ENCODE measurements at places on chromosomes 1 and 21. TPM values are rescaled to one million over a fixed set of nuclear protein-coding genes. Genes with fewer than 3 reads are reported as not detected.

- H3K27ac ChIP-seq, result no peak overlapping the region
- H3K36me3 ChIP-seq, result no peaks in the 10 kb centered on the region
- no peak for DNase-seq
- H3K4me3 ChIP-seq, result no peak overlapping the region
- H3K27me3 ChIP-seq, result no peaks in the 10 kb centered on the region
Observed at GRCh38 chr1:219555806-219556205, 57.1 kb downstream of the ZC3H11B start.

DNA sequence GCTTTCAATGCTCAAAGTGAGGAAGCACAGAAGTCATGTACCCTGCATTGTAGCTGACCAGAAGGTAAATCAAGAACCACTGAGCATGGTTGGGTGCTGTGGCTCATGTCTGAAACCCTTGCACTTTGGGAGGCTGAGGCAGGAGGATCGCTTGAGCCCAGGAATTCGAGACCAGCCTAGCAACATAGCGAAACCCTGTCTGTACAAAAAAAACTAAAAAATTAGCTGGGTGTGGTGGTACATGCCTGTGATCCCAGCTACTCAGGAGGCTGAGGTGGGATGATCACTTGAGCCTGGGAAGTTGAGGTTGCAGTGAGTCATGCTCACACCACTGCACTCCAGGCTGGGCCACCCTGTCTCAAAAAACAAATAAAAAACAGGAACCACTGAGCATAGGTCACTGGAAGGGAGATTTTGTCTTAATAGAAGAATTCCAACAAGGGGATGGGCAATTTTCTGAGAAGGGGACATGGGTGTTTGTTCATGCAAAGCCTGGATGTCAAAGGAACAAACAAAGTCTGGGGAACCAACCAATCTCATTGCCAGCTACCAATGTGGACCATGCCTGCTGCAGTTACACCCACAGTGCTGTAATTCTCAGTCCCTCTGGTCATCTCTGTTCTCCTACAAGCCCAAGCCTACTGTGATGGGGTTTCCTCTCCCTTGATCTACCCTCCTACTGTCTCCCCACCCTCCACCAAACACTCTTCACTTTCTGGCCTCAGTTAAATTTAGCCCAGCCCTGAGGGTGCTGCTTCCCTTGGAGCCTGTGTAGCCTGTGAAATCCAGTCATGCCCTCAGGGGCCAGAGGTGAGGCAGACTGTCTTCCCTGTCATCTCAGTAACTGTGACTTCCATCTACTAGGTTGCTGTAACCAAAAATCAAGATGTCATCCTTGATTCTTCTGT, 47.9 kb downstream of the ELF3 start:
- no peaks in the 10 kb centered on the region for H3K36me3 ChIP-seq
- no peak overlapping the region for H3K4me3 ChIP-seq

DNA sequence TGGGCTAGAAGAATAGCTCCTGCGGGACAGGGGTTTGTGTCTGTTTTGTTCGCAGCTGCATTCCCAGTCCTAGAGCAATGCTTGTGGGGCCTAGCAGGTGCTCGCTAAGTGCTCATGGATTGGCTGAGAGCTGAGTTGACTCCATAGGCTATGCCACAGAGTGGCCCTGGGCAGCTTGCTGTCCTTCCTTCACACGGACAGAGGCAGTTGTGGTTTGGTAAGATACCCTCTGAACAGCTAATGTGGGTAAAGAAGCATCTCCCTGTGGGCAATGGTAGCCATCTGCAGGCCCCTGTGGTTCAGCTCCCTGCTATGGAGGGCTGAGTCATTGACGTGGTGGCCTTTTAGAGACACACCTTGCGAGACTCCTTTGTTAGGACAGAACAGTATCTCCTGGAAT, 23.5 kb upstream of the LBR start:
- no peaks in the 10 kb centered on the region for H3K36me3 ChIP-seq
- no peak overlapping the region for H3K4me3 ChIP-seq
- no peaks in the 10 kb centered on the region for H3K27me3 ChIP-seq
- DNase-seq, result no peak
- no peak overlapping the region for H3K27ac ChIP-seq
- peaks cover 18% of the 10 kb centered on the region for H3K4me1 ChIP-seq

- DNase-seq, result no peak
- peak overlapping the region; percentile 69 for H3K27ac ChIP-seq
- no peaks in the 10 kb centered on the region for H3K36me3 ChIP-seq
- H3K4me1 ChIP-seq, result peaks cover 28% of the 10 kb centered on the region
Observed at GRCh38 chr21:46325073-46325912, 1.3 kb downstream of the PCNT start.

DNA sequence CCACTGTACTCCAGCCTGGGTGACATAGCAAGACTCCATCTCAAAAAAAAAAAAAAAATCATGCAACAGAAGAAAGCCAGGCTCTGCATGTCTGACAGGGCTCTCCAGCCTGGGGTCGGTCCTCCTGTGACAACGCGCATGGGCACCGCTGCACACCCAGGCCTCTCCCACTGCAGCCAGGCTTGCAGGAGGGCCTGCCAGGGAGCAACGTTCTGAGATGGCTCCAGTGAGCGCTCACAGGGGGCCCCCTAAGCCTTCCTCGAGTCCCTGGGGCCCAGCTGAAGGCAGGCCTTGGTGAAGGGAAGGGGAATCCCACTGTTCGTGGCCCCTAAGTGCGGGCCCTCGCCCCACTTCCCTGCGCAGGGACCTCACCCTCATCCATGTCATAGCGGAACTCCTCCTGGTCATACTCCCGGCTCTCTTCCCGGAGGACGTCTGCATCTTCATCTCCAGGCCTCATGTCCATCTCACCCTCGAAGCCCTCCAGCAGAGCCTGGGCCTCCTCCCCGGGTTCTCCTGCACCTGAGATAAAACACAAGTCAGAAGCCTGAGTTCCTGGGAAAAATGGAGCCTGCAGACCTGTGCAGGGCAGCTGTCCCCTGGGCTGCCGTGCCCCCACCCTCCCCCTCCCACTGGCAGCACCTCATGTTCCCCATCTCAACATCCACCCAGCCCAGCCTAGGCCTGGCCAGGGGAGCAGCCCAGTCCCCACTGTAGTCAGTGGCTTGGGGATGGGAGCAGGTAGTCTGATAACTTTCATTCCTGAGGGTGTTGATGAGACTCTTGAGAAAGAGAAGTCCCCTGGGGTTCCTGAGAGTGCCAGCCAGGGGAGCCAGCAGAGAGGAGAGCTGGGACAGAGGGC, 20.3 kb downstream of the RSPH1 start:
- DNase-seq, result no peak
- no peak overlapping the region for H3K4me3 ChIP-seq

Gene TRMT13
- total RNA-seq, result 45.9 TPM

Measured in CD4-positive, alpha-beta memory T cell (primary cell).